ENCODE measurements at places on chromosomes 13 and 19. TPM values are rescaled to one million over a fixed set of nuclear protein-coding genes. Genes with fewer than 3 reads are reported as not detected.

DNA sequence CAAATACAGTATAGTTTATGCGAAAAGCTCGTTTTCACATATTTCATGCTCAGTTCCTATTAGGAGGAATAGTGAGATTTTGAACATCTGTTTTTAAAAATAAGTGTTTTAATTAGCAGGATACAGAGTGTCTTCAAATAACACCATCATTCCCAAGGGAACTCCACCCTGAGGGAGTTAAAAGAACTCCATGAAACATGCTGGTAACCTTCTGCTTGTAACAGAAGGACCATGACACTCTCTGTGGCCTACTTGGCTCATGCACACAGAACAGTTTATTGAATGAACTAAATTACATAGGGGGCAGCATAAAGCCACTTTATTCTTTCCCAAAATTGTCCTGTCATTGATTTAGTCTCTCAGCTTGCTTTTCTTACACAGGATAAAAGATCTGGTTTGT, 809.5 kb upstream of the SLITRK6 start:
- DNase-seq, result no peak
- no peaks in the 10 kb centered on the region for H3K27me3 ChIP-seq
- no peak overlapping the region for H3K27ac ChIP-seq
- H3K36me3 ChIP-seq, result no peaks in the 10 kb centered on the region
- no peaks in the 10 kb centered on the region for H3K4me1 ChIP-seq

GRCh38 chr13:38412266-38412665, 62.6 kb downstream of the UFM1 start:
- no peak overlapping the region for H3K27ac ChIP-seq
- DNase-seq, result no peak
- H3K4me3 ChIP-seq, result no peak overlapping the region
- no peaks in the 10 kb centered on the region for H3K27me3 ChIP-seq

The TEKTIP1 gene
- 4.7 TPM for total RNA-seq

The LGALS4 gene
- total RNA-seq, result 2.2 TPM
